ENCODE measurements at places on chromosomes 7 and 10.

- no peak for DNase-seq
Measured at GRCh38 chr7:159107161-159107892, 37.3 kb downstream of the VIPR2 start.

GRCh38 chr10:3635697-3636096 is 149.3 kb downstream of the KLF6 start:
- DNase-seq = no peak

GRCh38 chr10:103849880-103850571 is 5.3 kb downstream of the SH3PXD2A start:
- no peak for DNase-seq

- DNase-seq = no peak
Measured at GRCh38 chr10:92832998-92833650, 15.2 kb upstream of the EXOC6 start.

GRCh38 chr7:90346336-90347125 is at the start of gene GTPBP10:
Gene GTPBP10, plus strand, starts transcription at chr7:90346716. Its CDS starts 26 bp downstream, at chr7:90346742.
- DNase-seq = peak; percentile 98

Measured in cardiac septum (tissue), 1 donor.